ENCODE measurements at places on chromosomes 7 and 10.

DNA sequence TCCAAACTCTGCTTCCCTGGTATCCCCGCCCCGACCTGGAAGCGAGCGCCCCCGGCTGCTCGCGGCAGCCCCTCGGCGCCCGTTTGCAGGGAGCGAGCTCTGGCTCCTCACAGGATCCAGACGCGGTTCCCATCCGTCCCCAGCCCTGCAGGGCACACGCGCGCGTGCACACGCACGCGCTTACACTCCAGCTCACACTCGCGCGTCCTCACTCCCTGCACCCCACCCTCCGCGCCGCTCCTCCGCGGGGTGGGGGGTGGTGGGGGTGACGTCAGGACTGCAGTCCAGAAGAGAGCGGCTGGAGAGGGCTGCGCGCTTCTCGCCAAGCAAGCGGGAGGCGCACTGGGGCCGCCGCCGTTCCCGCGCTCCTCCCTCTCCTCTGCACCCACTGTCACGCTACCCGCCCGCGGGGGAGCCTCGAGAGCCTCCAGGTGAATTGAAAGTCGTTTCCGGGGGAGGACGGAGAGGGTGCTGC lies 255.6 kb downstream of the OTUD1 start:
- DNase-seq: no peak

- DNase-seq: no peak
Observed at GRCh38 chr7:90224195-90224594, 12.7 kb downstream of the STEAP2 start.

GRCh38 chr7:94921911-94922310 lies 14.5 kb downstream of the PPP1R9A start:
- DNase-seq: no peak

DNA sequence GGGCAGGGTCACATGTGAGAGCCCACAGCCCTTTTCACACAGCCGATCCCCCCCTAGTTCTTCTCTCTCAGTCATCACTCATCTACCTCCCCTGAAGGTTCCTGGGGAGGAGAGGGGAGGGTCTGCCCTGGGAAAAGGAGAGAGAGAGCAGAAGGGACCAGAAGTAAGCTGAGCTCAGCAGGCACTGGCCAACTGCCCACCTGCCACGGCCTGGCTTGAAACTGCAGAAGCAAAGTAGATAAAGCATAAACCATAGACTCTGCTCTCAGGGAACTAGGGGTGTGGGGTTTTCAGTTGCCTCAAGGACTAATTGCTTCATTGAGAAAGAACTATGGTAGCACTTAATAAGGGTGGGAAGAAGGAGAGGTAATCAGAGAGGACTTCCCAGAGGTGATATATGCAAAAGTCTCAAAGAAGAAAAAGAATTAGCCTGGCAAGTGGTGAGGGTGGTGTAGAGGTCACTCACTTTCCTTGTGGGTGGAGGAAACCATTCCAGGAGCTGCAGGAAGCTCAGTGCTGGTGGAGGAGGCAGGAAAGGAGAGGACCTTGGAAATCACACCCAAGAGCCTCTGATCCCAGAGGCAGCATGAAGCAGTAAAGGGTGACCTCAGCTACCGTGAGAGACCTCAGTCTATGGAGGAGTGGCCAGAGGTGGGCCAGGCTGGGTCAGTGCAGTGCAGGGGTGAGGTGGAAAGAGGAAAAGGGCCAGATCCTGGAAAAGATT lies 17.2 kb downstream of the PILRA start:
- DNase-seq: no peak

DNA sequence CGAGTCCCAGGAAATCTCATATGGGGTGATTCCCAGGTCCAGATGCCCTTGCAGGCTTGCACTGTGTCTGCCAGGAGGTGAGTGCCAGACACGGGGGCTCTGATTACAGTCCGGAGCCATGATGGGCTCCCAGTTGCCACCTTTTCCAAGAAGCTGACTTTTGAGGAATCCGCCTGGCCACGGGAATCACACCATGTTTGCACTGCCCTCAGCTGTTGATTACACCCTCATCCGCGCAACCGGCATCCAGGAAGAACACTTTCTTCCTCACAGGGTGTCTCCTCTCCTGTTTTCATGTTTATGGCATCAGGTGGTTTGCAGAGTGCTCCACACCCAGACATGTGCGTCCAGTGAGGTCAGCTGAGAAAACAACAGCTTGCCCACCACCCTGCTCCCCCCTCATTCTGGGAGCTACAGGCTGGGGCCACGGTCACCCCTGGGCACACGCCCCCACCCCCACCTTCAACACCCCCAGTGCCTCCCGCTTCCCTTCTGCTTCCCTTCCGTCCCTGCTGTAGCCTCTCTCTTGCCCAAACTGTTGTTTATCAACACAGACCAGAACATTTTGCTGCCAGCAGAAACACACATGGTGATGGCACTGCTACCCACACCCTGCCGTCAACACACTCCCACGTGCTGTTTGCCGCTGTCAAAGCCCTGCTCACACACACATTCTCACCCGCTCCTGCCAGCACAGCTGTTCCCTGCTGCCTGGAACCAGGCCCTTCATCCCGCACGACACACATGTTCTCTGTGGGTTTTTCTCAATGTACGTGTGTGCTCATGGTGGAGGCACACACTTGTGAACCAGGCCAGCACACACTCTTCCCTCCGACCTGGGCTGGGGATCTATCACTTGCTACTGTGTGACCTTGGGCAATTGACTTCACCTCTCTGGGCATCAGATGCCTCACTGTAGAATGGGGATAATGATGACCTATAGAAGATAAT lies 35.8 kb downstream of the DDIT4 start:
- DNase-seq: peak; percentile 85

DNA sequence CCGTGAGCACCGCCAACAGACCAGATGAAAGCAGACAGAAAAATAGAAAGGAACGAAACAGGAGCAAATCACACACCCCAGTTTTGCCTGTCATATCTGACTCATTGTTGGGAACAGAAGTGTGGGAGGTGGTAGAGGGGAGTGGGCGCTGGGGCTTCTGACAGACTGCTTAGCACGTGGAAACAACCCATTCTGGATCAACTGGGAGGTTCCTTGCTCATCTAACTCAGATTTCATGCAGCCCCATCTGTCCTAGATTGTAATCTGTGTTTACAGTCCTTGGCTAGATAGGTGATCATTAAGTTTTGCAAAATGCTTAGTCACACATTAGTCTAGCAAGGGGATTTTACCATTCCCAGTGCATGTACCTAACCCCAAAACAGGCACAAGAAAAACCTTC lies 154.1 kb downstream of the NRP1 start:
- no peak for DNase-seq

GRCh38 chr7:90701021-90701420 lies 104.9 kb downstream of the CDK14 start:
- DNase-seq: no peak

DNA sequence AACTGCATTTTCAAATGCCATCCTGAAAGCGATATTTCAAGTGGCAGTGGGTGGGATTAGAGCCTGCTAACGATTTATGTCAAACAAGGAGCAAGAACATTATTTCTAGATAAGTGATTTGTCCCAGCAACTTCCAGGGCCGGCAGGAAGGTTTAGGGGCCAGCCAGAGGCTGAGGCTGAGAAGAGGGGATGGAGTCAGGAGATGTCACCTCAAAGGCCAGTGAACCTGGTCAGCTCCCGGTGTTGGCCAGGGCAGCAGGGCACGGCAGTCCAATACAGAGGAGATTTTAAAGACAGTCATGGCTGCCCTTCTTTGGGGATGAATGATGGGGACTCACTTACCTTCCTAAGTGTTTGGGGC lies 105.7 kb upstream of the PPIF start:
- DNase-seq: no peak

GRCh38 chr7:41612798-41613197 lies 90.1 kb downstream of the INHBA start:
- DNase-seq: no peak

GRCh38 chr10:130181858-130182257 lies 45.7 kb downstream of the GLRX3 start:
- no peak for DNase-seq

DNA sequence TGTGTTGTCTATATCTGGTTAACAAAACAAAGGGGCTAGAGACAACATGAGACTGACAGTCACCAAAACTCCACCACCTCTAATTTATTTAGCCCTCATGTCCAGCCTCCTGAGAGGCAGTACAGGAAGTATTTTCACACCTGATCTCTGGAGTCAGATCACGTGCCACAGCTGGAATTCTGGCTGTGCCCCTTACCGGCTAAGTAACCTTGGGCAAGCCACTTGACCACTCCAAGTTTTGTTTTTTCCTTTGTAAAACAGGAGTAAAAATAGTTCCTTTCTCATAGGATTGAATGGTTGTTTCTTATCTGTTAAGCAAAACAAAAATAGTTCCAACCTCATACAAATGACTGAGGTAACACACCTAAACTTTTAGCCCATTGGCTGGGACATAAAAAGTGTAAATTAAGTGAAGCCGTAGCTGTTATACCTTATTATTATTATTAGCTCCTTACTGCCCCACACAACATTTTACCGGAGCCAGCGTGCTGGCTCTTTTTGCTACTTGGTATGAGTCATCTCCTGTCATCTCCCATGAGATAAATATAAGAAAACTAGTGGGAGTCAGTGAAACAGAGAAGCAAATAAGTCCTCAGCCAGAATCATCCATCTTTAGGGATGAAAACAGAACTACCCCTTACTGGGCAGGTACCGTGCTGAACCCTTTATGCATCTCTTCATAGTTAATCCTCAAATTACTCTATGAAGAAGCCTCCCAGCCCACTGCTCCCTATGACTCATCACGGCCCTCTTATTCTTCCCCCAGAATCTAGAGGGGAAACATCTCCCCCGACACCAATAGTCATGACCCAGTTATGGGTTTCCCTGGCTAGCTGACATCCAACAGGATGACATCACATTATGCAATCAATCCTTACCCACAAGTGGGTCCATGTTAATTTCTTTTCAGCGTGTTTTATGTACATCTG lies 44.9 kb downstream of the PPP1R3C start:
- peak; percentile 79 for DNase-seq

DNA sequence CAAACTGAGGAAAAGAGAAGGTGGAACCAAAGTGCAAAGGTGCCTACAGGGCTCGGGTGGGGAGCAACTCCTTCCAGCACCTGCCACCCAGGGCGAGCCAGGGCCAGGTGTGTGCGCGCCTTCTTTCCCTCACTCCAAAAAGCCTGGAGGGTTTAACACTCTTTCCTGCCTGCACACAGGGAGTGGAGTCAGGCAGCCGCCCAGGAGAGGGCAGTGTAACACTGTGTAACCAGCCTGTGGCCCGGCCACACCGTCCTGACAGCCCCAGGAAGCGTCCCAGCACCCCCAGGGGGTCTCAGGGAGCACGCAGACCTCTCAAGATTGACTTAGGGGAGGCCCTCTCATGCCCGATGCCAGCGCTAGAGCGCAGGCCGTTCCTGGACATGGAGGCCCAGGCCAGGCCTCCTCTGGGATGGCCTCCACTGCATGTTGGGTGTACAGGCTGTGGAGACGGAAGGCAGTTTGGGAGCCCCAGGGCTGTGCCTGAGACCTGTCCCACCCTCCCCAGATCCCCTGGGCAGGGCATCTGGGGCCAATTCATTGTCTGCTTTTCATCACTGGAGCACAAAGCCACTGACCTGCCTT lies 13.4 kb downstream of the BRI3 start:
- peak; percentile 52 for DNase-seq

GRCh38 chr10:24351961-24352360 lies 143.0 kb downstream of the KIAA1217 start:
- no peak for DNase-seq

- DNase-seq: no peak
Observed at GRCh38 chr7:50856231-50856630, 73.5 kb upstream of the GRB10 start.

GRCh38 chr7:69047151-69047754 lies 551.0 kb upstream of the AUTS2 start:
- no peak for DNase-seq

DNA sequence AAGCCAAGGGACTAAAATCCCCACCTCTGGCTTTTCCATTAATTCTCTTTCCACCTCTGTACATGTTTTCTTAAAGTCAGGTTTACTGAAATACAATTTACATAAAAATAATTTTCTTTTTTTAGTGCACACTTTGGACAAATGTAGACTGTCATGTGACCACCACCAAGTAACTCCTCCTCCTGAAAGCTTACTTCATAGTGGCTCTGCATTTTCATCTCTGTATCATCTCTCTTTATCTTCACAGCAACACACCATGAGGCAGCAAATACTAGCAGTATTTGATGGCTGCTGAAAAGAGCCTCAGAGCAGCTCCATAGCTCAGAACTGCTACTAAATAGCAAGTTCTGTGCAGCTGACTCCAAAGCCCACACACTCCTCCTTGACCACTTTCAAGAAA lies 17.3 kb downstream of the WDFY4 start:
- no peak for DNase-seq

DNA sequence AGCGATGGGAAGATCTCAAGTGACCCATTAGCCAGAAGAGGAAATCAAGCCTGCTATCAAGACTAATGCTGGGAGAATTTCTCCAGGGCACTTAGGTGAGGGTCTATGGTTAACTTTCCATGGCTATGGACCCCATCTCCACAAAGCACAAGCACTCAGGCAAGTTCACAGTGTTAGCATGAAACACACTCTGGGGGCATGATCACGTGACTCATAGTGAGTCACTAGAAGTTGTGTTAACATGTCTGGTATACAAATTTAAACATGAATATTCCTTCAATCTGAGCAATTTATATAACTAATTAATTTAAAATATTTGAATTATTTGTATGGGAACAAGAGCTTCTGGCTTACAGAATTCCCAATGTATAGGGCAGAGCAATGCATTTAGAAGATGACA lies 131.8 kb downstream of the FAM204A start:
- no peak for DNase-seq

- DNase-seq: no peak
Observed at GRCh38 chr10:125162120-125162931, 2.0 kb upstream of the CTBP2 start.

DNA sequence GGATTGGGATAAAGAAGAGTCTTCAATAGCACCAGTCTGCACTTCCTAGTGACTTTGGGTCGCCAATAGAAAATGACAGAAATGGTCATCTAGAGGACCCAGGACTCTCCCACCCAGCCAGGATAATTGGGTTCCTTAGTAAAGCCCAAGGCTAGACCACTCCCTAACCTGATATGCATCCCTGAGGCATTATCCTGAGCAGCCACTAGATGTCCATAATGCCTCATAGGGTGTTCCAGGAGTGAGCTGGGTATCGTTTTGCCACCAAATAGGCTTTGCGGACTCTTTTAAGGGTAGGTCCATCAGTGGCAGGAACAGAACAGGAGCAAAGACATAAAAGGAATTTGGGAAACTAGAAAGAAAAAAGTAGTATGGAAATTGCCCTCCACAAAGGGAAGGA lies 4.5 kb upstream of the LRRC4 start:
- no peak for DNase-seq

DNA sequence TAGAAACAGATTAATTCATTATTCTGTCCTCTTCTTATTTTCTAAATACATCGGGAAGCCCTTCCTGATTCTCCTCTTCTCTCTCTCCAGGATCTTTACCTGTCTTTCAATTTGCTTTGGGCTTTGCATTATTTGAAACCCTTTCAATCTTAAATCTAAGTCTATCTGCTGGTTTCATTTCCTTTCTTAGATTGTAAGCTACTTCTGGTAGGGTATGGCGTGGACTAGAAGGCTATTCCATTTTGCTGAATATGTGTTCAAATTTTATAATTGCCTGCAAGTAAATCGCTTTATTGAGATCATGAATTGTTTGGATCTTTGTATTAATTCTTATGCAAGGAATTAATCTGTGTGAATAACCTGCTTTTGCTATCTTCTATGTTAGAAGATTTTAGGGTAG lies 11.1 kb downstream of the STAM start:
- DNase-seq: no peak
